Daoy (cell line): ENCODE measurements at places on chromosomes 1 and 21.

DNA sequence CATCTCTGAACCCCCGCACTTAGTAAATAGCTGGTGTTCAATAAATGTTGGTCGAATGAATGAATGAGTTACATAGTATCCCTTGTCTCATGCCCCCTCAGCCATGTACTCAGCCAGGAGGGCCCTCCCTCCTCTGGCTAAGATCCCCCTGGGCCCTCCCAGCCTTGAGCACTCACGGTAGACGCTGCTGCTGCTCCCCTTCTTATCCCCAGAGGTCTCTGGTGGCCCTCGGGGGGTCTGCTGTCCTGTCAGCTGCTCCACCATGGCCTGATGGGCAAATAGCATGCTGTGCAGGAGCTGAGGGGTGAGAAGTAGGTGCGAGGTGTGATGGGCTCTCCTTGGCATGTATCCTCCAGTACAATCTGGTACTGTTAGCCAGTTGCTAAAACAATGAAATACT, 1.9 kb downstream of the ETV3L start:
- no peak for DNase-seq

DNA sequence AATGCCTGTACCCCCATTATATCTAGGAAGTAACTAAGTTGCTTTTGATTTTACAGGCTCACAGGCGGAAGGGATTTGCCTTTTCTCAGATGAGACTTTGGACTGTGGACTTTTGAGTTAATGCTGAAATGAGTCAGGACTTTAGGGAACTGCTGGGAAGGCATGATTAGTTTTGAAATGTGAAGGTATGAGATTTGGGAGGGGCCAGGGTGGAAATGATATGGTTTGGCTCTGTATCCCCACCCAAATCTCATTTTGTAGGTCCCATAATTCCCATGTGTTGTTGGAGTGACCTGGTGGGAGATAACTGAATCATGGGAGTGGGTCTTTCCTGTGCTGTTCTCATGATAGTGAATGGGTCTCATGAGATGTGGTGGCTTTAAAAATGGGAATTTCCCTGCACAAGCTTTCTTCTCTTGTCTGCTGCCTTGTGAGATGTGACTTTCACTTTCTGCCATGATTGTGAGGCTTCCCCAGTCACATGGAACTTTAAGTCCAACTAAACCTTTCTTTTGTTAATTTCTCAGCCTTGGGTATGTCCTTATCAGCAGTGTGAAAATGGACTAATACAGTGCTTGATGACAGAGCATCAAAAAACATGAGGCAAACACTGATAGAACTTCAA, 1119.5 kb downstream of the PLA2G4A start:
- no peak for DNase-seq

GRCh38 chr1:160797861-160798273, 1.9 kb downstream of the LY9 start:
- DNase-seq = no peak

GRCh38 chr1:119964673-119965363, 68.5 kb upstream of the ADAM30 start:
- DNase-seq = no peak
